ENCODE measurements at places on chromosomes 7 and 10.
A peak's percentile ranks its signal among the peaks of the same experiment; 100 is the strongest.

DNA sequence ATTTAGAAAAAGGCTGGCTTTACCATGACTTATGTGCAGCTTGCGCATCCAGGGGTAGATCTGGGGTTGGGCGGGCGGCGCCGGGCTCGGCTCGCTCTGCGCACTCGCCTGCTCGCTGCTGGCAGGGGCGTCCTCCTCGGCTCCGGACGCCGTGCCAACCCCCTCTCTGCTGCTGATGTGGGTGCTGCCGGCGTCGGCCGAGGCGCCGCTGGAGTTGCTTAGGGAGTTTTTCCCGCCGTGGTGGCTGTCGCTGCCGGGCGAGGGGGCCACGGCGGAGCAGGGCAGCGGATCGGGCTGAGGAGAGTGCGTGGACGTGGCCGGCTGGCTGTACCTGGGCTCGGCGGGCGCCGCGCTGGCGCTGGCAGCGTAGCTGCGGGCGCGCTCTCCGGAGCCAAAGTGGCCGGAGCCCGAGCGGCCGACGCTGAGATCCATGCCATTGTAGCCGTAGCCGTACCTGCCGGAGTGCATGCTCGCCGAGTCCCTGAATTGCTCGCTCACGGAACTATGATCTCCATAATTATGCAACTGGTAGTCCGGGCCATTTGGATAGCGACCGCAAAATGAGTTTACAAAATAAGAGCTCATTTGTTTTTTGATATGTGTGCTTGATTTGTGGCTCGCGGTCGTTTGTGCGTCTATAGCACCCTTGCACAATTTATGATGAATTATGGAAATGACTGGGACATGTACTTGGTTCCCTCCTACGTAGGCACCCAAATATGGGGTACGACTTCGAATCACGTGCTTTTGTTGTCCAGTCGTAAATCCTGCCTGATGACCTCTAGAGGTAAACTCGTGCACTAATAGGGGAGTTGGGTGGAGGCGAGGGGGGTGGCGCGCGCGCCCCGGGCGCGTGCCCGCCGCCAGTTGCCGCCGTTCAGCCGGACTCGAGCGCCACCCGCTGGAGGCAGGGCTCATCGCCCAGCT lies at the start of gene HOXA5:
TSS of gene HOXA5 (minus strand) at position 659 of the 927 bp plus-strand sequence. CDS start at position 585, 74 bp downstream.
- peak; percentile 42 for DNase-seq

DNA sequence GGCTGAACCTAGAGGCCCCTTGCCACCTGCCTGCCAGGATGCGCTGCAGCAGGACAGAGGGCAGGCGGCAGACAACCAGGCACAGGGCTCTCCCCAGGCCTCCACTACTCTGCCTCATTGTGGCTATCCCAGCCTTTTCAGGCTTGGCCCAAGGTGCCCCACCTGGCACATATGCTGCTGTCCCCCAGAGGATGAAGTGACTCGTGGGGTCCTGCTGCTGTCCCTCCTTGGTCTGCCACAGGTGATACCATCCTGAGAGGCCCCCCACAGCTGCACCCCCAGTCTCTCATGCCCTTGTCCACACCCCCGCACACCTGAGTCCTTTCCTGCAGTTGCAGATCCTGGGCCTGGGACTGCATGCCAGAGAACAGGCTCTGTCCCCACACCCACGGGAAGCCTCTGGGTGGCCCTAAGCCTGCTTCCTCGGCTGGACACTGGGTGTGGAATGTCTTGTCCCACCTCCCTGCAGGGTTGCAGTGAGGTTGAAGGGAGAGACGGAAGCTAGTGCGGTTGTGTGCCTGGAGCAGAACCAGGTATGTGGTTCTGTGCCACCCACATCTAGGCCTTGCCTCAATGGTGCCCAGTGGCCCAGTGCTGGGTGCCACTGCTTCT lies 55.3 kb downstream of the RASGEF1A start:
- no peak for DNase-seq

DNA sequence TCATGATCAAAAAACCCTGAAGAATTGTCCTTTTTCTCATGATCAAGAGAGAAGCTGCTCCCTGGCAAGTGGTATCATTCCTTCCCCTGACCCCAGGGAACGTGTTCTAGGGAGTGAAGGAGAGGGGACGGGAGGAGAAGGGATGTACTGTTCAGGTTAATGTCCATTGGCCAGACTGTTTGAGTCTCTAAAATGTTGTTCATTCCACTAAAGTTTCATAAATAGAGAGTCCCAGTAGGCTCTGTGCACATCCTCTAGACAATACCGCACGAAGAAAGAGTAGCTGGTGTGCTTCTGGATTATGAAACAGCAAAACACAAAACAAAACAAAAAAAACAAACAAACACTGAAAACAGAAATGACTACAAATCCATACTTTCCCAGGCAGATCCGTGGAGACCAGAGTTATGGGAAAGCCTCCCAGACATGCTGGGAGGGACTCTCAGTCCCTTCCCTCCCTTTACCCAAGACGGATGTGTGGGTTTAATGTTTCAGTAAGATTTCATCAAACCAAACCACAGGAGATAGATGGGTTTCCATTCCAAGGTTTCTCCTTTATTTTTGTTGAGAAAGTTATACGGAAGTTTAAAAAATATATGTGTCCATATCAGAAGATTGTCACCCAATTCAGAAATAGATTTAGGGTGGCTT lies 66.5 kb upstream of the TNS3 start:
- no peak for DNase-seq

DNA sequence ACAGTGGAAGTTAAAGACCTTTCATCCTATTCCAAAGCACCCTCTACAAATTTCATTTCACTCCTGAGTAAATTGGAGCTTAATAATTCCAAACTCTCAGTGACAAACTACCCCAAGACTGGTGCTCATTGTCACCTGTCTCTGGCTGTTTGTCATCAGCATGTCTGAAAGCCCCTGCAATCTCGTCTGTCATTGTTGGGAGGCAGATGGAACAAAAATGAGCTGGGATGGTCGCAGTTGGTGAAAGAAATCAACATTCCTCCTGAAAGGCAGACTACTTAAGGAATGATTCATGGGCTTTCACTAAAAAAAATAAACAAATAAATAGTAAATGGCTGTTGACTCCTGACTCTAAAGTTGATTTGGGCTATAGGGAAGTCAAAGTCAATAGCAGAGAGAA lies 69.7 kb upstream of the PALS2 start:
- DNase-seq, result no peak

DNA sequence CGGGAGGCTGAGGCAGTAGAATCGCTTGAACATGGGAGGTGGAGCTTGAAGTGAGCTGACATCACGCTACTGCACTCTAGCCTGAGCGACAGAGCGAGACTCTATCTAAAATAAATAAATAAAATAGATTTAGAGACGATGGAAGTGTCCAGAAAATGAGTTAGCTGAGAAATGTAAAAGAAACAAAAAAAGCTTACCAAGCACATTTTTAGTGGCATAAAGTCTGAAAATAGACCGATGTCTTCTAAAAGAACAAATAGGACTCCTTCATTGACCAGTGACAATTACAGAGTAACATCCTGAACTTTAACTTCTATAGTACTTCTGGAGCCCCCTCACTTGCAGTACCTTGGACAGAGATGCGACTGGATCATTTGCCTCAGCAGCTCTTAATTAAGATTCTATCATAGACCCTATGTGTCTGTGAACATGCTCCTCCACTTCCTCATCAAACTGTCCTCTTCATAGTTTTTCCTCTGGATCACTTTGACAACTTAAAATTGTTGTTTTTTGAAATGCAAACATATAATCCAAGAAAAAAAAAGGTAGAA lies 25.2 kb upstream of the SRPK2 start:
- DNase-seq, result no peak

GRCh38 chr7:41333511-41333910 lies 369.4 kb downstream of the INHBA start:
- DNase-seq, result no peak

DNA sequence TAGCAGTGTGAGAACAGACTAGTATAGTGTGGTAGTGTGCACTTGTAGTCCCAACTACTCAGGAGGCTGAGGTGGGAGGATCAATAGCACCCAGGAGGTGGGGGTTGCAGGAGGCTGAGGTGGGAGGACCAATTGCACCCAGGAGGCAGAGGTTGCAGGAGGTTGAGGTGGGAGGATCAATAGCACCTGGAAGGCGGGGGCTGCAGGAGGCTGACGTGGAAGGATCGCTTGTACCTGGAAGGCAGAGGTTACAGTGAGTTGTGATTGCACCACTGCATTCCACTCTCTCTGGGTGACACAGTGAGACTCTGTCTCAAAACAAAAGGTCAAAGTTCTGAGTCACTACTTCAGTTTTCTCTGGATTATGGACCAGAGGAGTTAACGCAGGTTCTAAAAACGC lies 22.6 kb upstream of the DIP2C start:
- no peak for DNase-seq

DNA sequence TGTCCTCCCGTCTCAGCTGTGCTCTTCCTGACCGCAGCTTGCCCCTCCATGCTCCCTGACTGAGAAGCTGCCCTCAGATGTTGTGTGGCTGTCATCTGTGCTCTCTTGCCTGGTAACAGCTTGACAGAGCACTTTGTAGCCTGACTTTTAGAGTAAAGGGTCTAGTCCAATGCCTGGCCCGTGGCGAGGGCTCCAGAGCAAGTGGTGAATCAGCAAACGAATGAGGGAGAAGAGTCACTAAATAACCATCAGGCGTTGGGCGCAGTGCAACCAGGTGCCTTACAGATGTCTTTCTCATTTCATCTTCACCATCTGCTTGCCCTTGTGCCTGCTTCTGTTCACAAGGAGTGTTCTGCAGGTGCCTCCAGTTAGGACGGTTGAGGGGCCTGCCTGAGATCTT lies 45.6 kb downstream of the MKI67 start:
- DNase-seq, result peak; percentile 28

GRCh38 chr10:62619413-62619738 lies 185.1 kb upstream of the ADO start:
- no peak for DNase-seq

- no peak for DNase-seq
Observed at GRCh38 chr7:127194571-127194970, 58.2 kb downstream of the GRM8 start.

DNA sequence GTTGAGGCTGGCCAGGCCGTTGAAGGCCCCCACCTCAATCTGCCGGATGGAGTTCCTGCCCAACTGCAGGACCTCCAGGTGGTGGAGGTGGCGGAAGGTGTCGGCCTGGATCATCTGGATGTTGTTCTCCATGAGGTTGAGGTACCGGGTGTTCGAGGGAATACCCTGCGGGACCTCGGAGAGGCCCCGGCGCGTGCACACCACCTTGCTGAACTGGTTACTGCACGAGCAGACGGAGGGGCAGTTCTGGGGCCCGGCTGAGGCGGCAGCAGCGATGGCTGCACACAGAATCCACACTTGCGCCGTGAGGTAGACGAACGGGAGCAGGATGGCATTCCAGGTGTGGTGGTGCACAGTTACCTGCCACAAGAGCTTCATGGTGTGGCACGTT lies 979 bp downstream of the LRRC4 start:
- no peak for DNase-seq

- no peak for DNase-seq
Observed at GRCh38 chr10:117546020-117546580, 3.6 kb downstream of the EMX2 start.

GRCh38 chr10:7572391-7572790 lies 94.4 kb downstream of the ITIH5 start:
- DNase-seq, result no peak

- no peak for DNase-seq
Observed at GRCh38 chr7:74345970-74346369, 56.8 kb downstream of the CLIP2 start.

DNA sequence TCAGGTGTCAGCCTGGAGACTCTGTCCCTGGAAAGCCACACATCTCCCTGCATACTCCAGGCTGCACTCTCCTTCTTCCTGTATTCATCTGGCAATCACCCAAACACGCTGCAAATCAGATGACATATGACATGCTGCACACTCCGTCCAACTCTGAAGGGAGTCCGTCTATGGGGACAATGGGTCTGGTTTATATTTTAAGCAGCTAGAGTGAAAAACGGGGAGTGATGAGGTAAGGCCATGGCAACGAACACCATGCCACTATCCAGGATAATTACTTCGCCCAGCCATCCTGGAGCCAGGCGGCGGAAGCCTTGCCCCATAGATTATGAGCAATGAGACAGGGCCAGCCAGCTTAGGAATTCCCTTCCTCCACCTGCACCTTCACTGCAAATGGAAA lies 140.1 kb downstream of the PLXNA4 start:
- peak; percentile 69 for DNase-seq

DNA sequence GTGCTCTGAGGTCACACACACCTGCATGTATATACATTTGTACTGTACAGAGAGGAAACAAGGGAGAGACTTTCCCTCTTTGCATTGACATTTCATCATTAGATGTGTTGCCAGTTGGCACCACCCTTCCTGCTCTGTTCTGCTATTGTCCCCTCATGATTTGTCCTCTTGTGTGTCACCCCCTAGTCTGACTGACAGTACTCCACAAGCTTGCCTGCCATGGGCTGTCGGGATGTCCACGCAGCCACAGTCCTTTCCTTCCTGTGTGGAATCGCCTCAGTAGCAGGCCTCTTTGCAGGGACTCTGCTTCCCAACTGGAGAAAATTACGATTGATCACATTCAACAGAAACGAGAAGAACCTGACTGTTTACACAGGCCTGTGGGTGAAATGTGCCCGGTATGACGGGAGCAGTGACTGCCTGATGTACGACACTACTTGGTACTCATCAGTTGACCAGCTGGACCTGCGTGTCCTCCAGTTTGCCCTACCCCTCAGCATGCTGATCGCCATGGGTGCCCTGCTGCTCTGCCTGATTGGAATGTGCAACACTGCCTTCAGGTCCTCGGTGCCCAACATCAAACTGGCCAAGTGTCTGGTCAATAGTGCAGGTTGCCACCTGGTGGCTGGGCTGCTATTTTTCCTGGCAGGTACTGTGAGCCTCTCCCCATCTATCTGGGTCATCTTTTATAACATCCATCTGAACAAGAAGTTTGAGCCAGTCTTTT lies 9.4 kb downstream of the CLDN12 start:
- no peak for DNase-seq

GRCh38 chr10:124558339-124559321 lies 97.0 kb downstream of the LHPP start:
- no peak for DNase-seq

- no peak for DNase-seq
Observed at GRCh38 chr7:31284106-31284505, 56.4 kb downstream of the NEUROD6 start.

DNA sequence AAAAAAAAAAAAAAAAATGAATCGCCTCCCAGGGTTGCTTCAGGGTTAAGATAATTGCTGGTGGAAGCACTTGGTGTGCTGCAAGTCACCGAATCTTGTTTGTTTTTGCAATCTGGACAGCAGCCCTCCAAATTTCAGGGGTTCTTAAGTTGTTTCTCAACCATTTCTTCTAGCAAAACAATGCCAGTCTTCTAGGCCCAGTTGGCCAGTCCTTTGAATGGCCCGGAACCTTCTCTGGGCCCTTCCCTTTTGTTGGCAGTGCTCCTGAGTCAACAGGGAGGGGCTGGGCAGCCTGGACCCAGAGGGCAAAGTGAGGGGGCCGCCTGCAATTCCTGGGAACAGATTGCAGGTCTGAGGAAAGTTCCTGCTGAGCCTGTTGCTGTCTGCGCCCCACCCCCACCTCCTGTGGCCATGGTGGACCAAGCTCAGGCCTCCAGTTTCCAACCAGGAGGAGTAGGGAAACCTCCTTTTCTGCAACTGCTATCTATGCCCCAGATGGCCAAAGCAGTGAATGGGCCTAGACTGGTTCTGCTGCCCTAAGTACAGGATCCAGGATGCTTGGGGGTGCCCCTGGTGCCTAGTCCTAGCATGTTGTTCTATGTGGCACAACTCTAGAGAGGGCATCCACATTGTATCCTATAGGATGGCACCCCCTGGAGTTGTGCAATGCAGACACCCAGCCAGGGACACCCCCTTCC lies 31.4 kb upstream of the PDCD4 start:
- no peak for DNase-seq

- DNase-seq, result no peak
Observed at GRCh38 chr10:52216852-52217251, 97.2 kb upstream of the DKK1 start.
